Fibroblast of skin of scalp (primary cell): ENCODE measurements at places on chromosomes 11 and 22.

- peak; percentile 71 for DNase-seq
These were observed 12.7 kb downstream of the GTPBP1 start for GRCh38 chr22:38718414-38718813.

GRCh38 chr11:88384669-88385005 lies 47.1 kb upstream of the CTSC start:
- peak; percentile 36 for DNase-seq

DNA sequence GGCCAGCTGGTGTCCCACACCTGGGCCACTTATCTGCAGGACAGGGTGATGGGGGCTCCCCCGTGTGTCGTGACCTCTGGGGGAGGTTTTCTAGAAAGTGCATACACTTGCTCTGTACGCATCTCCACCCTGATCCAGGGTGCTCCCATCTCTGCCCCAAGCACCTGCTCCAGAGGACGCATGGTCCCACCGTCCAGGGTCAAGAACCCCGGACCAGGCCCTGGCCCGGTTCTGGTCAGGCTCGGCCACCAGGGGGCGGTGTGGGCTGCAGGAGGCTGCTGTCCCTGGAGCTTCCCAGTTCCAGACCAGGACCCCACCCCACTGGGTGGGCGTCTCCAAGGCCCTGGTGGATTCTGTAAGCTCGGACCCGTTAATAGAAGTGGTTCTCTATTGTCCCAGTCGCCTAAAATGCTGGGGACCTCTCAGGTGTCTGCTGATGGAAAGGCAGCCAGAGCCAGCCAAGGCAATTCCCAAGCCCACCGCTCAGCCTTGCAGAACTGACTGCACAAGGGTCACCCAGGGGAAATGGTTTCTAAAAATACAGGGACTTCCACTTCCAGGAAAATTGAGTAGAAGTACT lies 34.7 kb upstream of the SEPTIN5 start:
- no peak for DNase-seq

- no peak for DNase-seq
These were observed 8.6 kb downstream of the THYN1 start for GRCh38 chr11:134244593-134244992.

- no peak for DNase-seq
These were observed 22.9 kb upstream of the TLCD5 start for GRCh38 chr11:120302001-120302805.

DNA sequence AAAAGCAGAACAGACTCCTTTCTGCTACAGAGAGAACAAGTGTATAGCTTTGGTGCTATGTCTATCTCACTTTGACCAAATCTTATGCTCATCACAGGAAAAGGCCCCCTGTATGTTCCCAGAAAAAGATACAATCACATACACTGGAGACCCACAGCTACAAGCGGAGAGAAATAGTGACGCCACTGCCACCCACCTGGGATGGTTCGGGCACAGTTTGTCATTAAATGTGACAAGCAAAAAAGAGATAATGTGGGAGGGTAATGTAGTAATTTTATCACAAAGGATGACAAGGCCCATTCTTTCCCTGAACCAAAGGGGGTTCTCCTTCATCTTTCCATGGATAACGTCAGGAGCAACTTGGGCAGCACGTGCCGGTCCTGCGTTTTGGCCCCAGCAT lies 32.0 kb downstream of the THOC5 start:
- no peak for DNase-seq

- DNase-seq: no peak
These were observed 11.3 kb downstream of the MCAT start for GRCh38 chr22:43131773-43132501.

DNA sequence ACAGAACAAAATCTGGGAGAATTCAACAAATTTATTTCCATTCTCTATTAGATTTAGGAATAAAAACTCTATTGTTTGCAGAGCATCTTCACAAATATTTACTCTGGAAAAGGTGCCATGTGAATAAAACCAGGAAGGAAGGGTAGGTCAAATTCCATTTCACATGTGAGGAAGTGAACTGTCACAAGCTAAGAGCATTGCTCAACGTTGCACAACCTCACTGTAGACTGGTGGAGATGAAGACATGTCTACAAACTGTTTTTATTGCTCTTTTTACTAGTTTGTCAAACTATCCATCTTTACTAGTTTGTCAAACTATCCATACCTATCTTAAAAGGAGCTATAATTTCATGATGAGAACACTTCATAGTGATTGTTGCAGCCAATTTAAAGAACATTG lies 236.4 kb downstream of the CNTN5 start:
- no peak for DNase-seq

DNA sequence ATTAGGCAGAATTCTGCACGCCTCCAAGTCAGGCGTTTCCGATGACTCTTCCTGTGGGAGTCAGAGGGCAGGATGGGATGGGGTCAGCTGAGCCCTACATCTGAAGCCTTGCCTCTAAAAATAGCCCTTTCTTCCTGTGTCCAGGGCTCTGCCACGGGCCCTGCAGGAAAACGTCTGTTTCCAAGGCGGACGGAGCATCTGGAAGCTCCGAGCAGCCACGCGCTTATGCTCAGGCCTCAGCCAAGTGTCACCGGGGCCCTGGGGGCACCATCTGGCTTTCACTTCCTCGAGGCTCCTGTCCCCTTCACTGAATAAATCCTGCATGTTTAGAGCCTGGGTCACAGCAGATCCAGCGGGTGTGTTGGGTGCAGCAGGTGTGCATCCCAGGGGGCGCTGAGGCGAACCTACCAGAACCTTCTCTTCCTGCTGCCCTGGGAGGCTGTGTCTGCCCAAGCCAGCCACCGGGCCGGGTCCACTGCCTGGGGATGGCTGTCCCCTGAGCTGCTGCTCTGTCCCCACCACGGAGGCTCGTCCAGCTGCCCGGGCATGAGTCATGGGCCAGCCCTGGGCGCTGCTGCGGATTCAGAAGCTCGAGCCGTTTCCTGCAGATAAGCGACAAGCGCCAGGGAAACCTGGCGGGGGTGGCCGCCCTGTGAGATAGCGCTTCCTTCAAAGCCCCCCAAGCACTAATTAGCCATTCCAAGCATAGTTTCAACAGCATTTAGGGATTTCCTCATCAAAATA lies 32.0 kb upstream of the LINC01488 start:
- DNase-seq: no peak

DNA sequence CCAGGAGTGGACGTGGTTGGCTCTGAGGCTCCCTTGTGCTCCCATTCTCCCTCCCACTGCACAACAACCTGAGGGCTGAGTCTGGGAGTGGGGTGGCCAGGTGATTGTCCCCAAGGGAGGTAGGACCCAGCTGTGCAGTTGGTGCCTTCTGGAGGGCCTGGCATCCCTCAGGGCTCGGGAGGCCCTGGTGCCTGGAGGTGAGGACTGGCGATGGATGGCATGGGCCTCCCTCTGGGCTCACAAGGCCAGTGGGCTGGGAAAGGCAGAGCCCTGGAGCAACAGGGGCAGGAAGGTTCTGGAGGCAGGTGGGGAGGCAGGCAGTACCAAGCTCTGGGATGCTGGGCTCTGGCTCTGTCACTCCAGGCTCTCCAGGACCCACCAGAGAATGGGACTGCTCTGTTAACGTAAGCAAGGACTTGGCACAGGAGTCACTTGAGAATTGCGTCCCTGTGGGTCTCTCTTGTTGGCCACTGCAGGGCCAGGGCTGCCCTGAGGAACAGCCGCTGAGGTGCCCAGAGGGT lies 114.2 kb downstream of the KCNQ1OT1 start:
- DNase-seq: no peak

DNA sequence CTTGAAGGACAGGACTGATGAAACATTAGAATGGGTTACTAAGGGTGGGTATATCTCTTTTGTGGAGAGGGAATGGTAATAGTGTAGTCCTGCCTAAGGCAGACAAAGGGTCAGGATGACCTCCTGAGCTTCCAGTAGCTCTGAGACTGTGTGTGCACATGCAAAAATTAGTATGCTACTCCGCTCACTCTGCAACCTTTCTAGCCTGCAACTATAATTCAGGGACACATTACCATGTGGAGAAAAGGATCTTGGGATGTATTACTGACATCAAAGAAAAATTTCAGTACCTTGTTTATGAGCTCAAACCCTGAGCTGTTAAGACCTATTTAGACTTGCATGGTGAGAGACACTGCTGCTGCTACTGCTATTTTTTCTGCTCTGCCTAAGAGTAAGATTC lies 25.4 kb downstream of the LARGE2 start:
- no peak for DNase-seq

GRCh38 chr22:20647586-20648305 lies 126.2 kb upstream of the SERPIND1 start:
- no peak for DNase-seq
